GM03348 (cell line): ENCODE measurements at places on chromosomes 4 and X.
A peak's percentile ranks its signal among the peaks of the same experiment; 100 is the strongest.

DNA sequence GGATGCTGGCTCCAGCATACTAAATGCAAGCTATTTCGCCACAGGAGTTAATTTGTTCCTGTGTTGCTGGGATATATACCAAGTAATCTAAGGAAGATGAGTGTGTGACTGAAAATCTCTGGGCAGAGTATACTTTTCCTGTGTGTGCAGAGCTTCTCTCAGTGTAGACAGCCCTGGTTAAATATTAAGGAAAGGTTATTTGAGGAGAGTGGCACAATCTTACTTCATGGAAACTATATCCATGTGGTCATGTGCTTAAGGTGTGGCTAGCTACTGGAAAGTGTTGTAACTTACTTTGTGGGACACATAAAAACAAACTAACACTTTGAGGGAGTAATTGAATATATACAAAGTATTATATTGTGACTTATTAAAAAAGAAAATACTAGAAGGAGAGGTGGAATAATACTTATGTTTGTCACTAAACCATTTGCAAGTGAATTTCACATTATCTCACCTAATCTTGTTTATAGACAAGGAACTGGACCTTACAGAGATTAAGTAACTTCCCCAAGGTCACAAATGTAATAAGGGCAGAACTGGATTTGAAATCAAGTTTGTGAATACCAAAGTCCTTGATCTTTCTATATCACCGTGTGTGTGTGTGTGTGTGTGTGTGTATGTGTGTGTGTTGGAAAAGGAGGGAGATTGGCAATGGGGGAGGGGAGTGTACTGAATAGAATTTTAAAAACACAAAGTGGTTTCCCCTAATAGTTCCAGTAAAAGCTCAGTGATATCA lies 408.2 kb upstream of the NR3C2 start:
- DNase-seq: no peak

DNA sequence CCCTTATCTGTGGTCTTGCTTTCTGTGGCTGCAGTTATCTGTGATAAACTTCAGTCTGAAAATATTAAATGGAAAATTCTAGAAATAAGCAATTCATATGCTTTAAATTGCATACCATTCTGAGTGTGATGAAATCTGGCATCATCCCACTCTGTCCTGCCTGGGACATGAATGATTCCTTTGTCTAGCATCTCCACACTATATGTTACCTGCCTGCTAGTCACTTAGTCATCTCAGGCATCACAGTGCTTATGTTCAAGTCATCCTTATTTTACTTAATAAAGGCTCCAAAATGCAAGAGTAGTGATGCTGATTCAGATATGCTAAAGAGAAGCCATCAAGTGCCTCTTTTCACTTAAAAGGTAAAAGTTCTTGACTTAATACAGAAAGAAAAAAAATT lies 14.3 kb upstream of the RAB9B start:
- DNase-seq: no peak

- no peak for DNase-seq
Measured at GRCh38 chr4:117331817-117332216, 246.4 kb upstream of the TRAM1L1 start.

GRCh38 chrX:48933757-48934156 lies 14.9 kb upstream of the PIM2 start:
- no peak for DNase-seq

DNA sequence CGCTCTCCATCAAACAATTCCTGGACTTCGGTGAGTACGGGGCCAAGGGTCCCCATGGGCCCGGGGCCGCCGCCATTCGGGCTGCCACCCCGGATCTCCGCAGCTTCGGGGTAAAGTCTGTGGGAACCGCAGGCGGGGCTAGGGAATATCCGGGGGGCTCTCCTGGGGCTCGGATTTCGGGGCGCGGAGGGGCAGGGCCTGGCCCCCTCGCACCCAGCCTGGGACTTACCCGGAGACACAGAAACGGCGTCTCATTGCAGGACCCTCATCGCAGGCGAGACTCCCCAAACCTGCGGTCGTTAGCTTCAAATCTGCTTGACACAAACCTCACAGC lies 413 bp downstream of the PDK3 start:
- no peak for DNase-seq

- no peak for DNase-seq
Measured at GRCh38 chr4:38036548-38036947, 76.3 kb downstream of the PTTG2 start.

GRCh38 chrX:119539872-119540271 lies 25.3 kb downstream of the STEEP1 start:
- DNase-seq: no peak

- DNase-seq: peak; percentile 66
Measured at GRCh38 chrX:110412971-110413726, 54.5 kb downstream of the RTL9 start.

DNA sequence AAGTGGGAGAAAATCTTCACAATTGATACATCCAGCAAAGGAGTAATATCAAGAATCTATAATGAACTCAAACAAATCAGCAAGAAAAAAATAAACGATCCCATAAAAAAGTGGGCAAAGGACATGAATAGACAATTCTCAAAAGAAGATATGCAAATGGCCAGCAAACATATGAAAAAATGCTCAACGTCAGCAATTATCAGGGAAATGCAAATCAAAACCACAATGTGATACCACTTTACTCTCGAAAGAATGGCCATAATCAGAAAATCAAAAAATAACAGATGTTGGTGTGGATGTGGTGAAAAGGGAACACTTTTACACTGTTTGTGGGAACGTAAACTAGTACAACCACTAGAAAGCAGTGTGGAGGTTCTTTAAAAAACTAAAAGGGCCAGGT lies 114.3 kb upstream of the CCSER1 start:
- no peak for DNase-seq

GRCh38 chrX:65877953-65878352 lies 161.9 kb downstream of the VSIG4 start:
- DNase-seq: no peak

DNA sequence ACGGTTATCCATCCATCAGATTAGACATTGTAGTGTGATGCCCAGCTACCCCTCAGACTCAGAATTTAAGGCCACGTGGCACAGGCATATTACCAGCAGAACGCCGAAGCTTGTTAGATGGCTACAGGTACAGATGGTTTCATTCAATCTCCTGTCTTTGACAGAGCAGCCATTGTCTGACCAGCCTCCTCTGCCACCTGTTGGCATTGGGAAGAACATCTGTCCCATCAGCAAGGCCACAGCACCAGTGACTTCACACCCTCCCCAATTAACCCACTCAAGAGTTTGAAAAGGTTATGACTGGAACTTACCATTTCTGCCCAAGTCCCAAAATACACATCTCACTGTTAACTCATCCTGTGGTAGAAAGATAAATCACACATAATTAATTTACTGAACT lies 22.0 kb upstream of the PHKA2 start:
- no peak for DNase-seq

DNA sequence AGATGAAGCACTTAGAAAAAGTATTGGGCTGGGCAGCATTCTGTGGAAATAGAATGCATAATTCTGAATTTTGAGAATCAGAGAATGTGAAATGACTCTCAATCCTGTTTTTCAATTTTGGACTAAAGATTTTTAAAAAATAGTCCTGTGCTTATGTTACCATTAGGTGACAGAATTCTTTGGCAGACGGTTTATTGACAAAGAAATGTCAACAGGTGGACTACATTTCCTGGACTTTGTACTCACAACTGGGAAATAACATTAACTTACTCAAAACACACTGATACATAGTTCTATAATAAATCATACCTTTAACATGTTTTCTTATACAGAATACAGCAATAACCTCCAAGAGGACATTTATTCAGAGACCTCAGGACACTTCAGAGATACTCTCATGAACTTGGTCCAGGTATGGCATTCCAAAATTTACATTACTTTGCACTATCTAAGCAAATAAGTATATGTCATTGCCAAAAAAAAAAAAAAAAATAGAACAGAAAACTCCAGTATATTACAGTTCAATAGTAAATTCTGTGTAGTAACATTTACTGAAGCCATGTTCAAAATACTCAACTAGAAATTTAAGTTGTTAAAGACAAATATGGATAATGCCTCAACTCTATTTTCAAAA lies 72.7 kb downstream of the ANXA10 start:
- DNase-seq: no peak

DNA sequence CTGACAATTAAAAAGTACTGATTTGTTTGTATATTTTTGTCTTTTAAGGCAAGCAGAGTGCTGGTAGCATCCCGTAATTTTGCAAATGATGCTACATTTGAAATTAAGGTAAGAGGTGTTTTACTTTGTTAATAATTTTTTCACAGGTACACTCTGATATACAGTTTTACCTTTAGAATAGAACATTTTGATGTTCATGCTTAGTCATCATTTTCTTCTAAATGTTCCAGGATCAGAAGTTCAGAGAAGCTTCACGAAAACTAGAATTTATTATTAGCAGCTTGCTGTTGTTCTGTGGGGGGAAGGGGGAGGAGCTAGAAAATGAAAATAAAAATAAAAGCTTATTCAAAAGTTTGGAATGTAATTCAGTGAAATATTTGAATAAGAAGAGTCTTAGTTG lies 5.5 kb downstream of the PDHA1 start:
- no peak for DNase-seq

GRCh38 chr4:55635741-55636655 lies at the start of gene NMU:
NMU (minus strand) TSS chr4:55636298; CDS start chr4:55636192, 106 bp downstream.
- peak; percentile 44 for DNase-seq
